ENCODE measurements at places on chromosomes 7 and 10.

GRCh38 chr10:63627881-63628296, 106.7 kb downstream of the REEP3 start:
- no peak for DNase-seq

DNA sequence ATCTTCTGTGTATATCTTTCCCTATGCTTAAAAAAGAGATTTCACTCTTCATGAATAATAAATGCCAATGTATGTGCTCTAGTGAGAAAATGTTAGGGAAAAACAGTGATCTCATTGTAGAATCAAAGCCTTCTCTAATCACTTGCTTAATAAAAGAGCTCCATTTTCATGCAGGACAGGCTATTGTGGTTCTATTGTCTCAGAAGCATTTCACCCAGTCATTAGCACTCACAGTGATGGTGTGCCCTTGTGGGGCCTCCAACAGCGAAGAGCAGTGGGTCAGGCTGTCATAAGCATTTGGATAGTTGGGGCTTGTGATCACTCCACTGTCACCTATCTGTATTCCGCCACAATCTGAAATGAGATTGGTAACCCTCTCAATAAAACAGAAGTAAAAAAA, 83.9 kb upstream of the RSU1 start:
- no peak for DNase-seq

DNA sequence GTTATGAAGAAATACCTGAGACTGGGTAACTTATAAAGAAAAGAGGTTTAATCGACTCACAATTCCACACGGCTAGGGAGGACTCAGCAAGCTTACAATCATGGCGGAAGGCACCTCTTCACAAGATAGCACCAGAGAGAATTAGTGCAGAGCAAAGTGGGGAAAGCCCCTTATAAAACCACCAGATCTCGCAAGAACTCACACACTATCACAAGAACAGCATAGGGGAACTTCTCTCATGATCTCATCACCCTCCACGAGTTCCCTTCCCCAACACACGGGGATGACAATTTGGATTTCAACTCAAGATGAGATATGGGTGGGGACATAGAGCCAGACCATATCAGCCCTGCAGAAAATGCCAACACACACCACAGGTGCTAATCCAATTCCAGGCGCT, 218.7 kb downstream of the PARD3 start:
- no peak for DNase-seq

DNA sequence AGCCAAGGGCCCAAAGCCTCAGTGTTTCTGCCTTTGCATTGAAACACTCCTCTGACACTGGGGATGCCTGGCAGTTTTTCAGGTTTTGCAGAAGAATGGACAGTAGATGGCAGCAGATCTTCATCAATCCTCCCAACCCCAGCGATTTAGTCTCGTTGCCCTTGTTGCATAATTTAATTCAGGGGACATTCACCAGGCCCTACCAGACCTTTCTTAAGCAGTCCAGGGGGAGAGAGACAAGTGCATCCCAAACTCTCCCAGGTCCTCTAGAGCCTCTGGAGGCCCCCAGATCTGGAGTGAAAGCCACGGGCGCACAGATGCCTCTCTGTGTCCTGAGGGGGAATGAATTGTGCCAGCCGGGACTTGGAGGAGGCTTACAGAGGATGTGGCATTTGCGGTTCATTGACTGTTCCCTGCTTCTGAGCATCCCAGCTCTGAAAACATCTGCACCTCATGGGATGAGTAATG, 29.6 kb downstream of the MINDY4 start:
- peak; percentile 31 for DNase-seq

DNA sequence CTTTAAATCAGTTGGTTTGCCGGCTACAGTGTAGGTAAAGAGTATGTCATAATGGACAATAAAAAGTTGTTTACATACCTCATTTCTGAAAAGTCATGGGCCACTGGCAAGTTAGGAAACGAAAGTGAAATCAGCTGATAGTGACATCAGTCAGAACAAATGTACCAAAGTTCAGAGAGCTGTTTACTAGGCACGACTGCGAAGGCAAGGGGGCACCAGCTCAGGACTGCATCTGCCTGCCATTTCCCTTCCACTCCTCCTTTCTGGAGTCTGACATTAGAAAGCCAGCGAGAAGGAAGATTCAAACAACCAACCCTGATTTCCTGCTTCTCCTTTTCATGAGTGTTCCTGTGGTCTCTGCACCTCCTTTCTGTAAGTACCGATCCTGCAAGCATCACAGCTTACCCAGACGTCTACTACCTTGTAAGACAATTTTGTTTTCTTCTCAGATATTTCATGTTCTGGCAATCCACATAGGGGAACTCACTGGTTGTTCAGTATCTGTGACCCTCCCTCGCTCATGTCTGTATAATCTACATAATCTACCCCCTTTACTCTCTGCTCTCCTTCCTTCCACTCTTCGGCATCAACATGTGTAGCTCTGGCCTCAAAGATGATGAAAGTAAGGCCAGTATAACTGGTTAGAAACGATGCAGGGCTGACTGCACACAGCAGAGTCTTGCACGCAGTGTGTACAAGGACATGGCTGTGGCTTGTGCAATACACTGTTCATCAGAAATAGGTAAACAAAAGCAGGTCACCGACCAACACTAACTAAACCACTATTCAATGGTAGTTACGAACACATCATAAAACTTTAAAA, at the start of gene TMEM140:
Gene TMEM140 (plus strand): TSS at position 174 of the 823 bp plus-strand sequence. CDS start 16,370 bp downstream, outside the sequence.
- no peak for DNase-seq

GRCh38 chr10:33334805-33335550, 511 bp upstream of the NRP1 start:
- DNase-seq, result no peak

- DNase-seq, result no peak
These were observed 115.4 kb downstream of the ARID5B start for GRCh38 chr10:62016623-62017490.

DNA sequence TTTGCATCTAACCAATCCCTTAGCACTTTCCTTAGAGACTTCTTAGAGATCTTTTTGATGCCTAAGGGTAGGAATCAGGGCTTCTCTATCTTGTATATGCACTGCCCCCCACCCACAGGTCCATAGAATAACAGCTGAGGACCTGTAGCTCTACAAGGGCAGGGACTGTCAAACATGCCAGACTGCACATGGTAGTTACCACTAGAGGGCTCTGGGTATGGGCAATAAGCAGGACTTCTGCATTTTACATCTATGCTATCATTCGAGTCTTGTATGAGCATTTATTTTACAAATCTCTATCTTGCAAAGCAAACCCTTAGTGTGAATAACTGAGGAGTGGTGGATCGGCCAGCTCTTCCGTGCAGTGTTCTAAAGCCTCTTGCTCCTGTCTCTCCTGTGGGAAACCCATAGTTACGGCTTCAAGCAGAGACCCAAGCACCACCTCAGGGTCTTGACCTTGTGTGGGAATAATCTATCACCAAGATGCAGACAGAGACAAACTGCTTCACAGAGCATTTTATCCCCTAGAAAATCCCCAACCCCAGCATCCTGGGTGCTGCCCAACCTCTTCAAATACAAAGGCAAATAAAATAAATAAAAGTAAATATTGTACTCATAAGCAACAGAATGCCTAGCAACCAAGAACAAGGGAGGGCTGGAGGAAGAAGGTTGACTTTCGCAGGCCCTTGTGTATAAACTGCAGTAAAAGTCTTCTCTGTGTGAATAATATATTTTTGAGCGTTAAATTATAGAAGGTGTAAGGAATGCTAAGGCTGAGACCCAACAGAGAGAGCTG, 219.3 kb downstream of the WDR11 start:
- no peak for DNase-seq

All from activated naive CD4-positive, alpha-beta T cell treated with anti-CD3 and anti-CD28 coated beads, Interleukin-2, amount 50 U/mL, for 72 hours (primary cell).